ENCODE measurements at places on chromosomes 4 and X.
A peak's percentile ranks its signal among the peaks of the same experiment; 100 is the strongest.

DNA sequence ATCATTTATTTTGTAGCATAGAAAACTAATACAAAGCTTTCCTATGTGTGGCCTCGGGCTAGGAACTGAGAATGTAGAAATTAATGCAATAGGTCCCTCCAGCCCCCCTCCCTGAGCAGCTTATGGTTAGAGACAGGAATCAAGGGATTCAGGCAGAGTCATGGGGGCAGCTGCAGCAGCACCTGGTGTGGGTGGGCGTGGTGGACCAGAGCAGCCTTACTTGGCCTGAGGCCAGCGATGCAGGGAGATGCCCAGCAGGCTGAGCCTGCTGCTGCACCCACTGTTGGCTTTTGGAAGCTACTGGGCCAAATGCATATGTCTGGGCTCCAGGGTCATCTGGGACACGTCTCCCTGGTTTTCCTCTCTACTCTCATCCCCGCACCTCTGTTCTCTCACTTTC lies 74.0 kb downstream of the STK32B start:
- H3K4me3 ChIP-seq = no peak overlapping the region
- H3K27ac ChIP-seq = no peak overlapping the region
- no peaks in the 10 kb centered on the region for H3K36me3 ChIP-seq
- no peaks in the 10 kb centered on the region for H3K4me1 ChIP-seq
- no peaks in the 10 kb centered on the region for H3K27me3 ChIP-seq

GRCh38 chr4:7894677-7895181 lies 44.9 kb downstream of the AFAP1 start:
- H3K27ac ChIP-seq = peak overlapping the region; percentile 15
- no peak for DNase-seq
- no peaks in the 10 kb centered on the region for H3K36me3 ChIP-seq
- H3K27me3 ChIP-seq = no peaks in the 10 kb centered on the region

DNA sequence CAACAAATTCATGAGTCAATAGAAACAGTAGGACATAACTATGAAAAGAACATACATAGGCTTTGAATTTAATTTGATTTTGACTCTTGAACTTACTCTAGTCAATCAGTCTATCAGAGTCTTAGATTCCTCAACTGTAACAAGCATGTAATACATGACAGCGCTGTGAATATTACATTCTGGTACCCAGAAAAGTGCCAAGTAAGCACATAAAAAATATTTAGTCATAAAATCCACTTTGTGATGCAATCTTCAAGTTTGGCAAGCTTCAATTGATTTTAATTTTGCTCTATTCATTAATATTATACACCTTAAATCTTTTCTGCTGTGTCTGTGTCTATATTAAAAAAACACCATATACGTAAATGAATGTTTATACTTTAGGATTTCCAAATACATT lies 483.3 kb downstream of the PRR32 start:
- no peak overlapping the region for H3K4me3 ChIP-seq
- no peaks in the 10 kb centered on the region for H3K27me3 ChIP-seq
- no peak for DNase-seq
- H3K36me3 ChIP-seq = no peaks in the 10 kb centered on the region
- H3K4me1 ChIP-seq = no peaks in the 10 kb centered on the region
- H3K27ac ChIP-seq = no peak overlapping the region

DNA sequence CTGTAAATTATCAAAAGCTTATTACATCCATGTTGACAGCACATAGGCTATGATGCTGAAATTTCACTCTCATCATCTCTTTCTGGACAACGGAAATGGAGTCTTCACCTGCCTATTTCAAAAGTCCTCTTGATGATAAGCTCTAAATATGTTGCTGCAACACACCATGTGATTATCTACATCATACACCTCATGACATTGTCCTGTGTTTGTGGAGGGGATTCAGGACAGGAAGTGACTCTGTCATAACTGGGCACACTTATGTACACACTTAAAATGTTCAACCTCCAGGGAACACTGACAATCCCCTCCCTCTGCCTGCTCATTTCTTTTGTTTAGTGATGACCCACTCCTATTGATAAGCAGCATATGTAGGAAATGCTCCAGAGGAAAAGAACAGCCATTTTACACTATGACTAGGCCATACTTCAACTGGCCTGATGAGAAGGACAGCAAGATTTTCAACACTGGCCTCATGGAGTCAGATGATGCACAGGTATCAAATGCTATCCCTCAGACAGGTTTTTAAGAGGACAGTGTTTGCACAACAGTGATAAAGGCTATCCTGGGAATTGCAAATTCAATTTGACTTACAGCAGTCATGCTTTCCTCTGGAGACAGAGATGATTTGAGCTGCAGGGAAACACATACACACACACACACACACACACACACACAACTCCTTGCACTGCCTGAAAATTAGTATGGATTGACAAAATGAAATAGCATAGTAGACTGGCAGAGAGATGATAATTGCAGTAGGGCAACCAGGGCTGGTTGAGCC lies 163.3 kb upstream of the RASGEF1B start:
- H3K4me3 ChIP-seq = no peak overlapping the region
- H3K27ac ChIP-seq = no peak overlapping the region
- H3K27me3 ChIP-seq = no peaks in the 10 kb centered on the region
- H3K4me1 ChIP-seq = peaks cover 5% of the 10 kb centered on the region

- no peak for DNase-seq
- no peak overlapping the region for H3K4me3 ChIP-seq
- H3K36me3 ChIP-seq = no peaks in the 10 kb centered on the region
Measured at GRCh38 chr4:125762537-125762936, 447.8 kb downstream of the FAT4 start.

- no peak overlapping the region for H3K27ac ChIP-seq
- H3K4me3 ChIP-seq = no peak overlapping the region
- no peak for DNase-seq
- peaks cover 29% of the 10 kb centered on the region for H3K4me1 ChIP-seq
- no peaks in the 10 kb centered on the region for H3K36me3 ChIP-seq
Measured at GRCh38 chr4:16760617-16761363, 137.7 kb downstream of the LDB2 start.

GRCh38 chrX:53116101-53116500 lies 22.2 kb downstream of the KANTR start:
- H3K27me3 ChIP-seq = no peaks in the 10 kb centered on the region
- H3K27ac ChIP-seq = peak overlapping the region; percentile 40
- H3K4me3 ChIP-seq = no peak overlapping the region

Measured in esophagus squamous epithelium (tissue), 5 donors.